ENCODE measurements at places on chromosomes 16 and 17.

DNA sequence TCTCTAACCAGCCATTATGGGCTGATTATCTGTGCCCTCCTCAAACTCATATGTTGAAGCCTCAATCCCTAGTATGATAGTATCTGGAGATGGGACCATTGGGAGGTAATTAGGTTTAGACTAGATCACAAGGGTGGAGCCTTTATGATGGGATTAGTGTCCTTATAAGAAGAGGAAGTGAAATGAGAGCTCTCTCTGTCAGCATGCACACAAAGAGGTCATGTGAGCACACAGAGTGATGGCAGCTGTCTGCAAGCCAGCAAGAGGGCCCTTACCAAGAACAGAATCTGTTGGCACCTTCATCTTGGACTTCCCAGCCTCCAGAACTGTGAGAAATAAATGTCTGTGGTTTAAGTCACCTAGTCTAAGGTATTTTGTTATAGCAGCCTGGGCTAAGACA, 101.9 kb downstream of the PCTP start:
- DNase-seq = no peak

DNA sequence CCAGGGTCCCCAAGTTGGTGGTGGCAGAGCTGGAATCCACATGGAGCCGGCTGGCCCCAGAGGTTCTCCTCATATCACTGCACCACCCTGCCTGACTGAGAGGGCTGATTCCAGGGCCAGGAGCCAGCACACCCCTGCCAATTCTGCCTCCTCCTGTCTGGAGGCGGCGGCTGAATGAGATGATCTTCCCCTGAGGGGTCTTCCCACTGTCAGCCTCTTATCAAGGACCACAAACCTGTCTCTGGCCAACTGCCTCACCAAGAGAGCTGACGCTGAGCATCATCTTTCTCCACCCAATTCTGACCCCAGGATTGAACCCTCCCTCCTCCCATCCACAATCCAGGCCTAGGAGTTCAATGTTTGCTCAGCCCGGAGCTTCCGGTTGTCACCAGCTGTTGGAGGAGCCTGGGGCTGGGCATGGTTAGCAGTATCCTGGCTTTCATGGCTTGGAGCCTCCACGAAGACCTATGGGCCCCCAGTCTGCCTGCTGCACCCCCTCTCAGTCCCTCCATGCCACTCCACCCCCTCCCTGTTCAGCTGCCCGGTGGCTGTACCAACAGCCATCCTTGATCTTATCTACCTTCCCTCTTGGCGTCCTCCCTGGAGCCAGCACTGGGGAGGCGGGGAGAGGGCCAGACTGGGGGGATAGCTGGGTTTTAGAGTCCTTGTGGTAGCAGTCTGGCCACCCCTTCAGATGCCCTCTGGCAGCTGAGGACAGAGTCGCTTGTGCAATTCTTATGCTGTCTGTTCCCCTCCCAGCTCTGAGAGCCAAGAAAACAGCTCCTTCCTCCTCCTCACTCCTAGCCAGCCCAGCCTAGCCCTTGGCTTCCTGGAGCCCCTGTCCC, 25.6 kb downstream of the ABCC3 start:
- DNase-seq = no peak

DNA sequence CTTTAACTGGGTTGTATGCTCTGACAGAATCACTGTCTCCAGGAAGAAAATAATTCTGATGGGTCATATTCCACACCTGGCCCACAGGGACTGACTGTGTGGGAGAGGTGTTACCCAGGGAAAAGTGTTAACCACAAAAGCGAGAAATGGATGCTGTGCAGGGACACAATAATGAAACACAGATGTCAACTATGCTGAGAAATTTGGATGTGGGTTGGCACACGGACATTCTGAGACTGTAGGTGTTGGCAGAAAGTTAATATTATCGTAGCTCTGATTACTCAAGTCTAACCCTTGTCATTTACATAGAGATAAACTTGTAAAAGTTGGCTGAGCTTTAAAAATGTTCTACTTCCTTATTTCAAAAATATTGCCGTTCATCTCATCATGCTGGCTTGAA, 19.6 kb downstream of the TMC5 start:
- no peak for DNase-seq

- DNase-seq = no peak
These were observed 285.7 kb upstream of the FOXF1 start for GRCh38 chr16:86224629-86225028.

DNA sequence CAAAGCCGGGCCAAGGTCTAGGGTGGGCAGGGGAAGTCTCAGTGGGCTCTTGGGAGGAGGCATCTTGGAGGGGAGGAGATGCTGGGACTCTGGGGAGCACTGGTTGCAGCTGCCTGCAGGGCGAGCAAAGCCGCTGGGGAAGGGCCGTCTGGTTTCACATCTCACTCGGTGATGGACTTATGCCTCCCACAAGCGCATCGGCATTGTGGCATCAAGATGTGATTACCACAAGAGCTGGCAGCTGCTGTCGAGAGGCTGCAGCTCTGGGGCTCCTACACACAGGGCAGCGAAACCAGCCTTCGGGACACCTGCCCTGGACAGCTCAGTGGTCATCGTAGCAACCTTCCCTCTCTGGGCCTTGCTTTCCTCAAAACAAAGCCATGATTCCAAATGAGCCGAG, 3.1 kb upstream of the KCNJ12 start:
- DNase-seq = no peak

DNA sequence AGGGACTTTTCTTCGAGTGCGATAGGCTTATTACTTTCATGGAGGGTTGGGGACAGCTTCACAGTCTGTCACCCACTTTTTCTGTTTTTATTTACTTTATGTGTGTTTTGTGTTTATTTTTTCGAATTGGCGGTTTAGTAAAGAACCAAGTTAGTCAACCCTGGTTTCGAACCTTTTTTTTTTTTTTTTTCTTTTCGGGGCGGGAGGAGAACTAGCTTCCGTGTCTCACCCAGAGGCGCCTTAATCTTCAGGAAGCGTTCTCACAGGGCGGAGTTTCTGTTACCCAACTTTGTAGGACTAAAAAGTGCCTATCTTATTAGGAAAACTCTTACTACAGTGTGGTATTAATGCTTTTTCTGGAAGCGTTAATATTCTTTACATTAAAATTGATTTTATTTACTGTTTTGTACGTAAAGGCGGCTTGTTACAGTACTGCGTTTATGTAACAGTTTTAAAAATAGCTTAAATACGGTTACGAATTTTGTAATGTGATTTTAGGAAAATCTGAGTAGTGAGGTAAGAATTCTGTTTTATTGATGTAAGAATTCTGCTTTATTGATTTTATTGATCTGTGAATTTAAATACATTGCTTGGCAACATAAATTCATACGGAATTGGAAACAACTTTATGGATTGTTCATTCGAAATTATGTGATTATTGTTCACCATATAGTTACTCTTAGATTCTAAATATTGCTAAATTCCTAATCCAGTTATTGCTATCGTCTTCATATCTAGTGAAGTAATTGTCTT, 885 bp downstream of the ZNF207 start:
- no peak for DNase-seq
